Temporal lobe (tissue), 4 donors: ENCODE measurements at places on chromosomes 5 and 9. TPM values are rescaled to one million over a fixed set of nuclear protein-coding genes. Genes with fewer than 3 reads are reported as not detected.

NOXA1 gene
- total RNA-seq, result 2.0 TPM

CCDC171 gene
- 21.1 TPM for total RNA-seq

CDO1 gene
- total RNA-seq, result 62.7 TPM

SPINK7 gene
- total RNA-seq, result not detected

C7 gene
- total RNA-seq, result 4.4 TPM

LECT2 gene
- total RNA-seq, result not detected

SLC34A1 gene
- not detected for total RNA-seq

SLC34A3 gene
- not detected for total RNA-seq

SLC36A3 gene
- not detected for total RNA-seq

OR1J2 gene
- not detected for total RNA-seq

MYOZ3 gene
- 3.9 TPM for total RNA-seq

POLK gene
- 43.3 TPM for total RNA-seq

SPRY4 gene
- total RNA-seq, result 7.1 TPM

TMEM252 gene
- not detected for total RNA-seq

BTNL3 gene
- not detected for total RNA-seq

FOXD4L4 gene
- total RNA-seq, result 0.25 TPM

COL27A1 gene
- total RNA-seq, result 1.5 TPM

HMMR gene
- 2.2 TPM for total RNA-seq

ATG10 gene
- 9.1 TPM for total RNA-seq

FBXL17 gene
- total RNA-seq, result 37.4 TPM

IFNB1 gene
- total RNA-seq, result not detected

C5orf34 gene
- 2.5 TPM for total RNA-seq

LMNB1 gene
- total RNA-seq, result 55.8 TPM

SEMA5A gene
- 17.9 TPM for total RNA-seq

ASTN2 gene
- total RNA-seq, result 27.3 TPM

WNT8A gene
- under 0.01 TPM for total RNA-seq

ARL14EPL gene
- not detected for total RNA-seq
